AML-193 (cell line): ENCODE measurements at places on chromosomes 2 and 18.

DNA sequence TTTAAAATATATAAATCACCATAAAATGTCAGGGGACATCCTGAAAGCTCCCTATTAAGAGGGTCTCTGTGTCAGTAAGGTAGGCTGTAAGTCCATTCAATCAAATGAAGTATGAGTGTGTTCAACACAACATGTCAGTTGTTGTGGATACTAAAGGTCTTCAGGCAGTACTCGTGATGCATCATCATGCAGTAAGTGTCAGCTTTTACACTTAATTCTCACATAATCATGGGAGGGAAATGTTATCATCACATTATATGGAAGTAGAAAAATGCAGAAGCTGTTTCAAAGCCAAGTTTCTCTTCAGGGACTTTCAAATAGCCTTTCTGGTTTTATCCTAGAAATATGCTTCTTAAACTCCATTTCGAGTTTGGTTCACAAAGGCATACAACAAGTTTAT, 477.1 kb upstream of the ID2 start:
- no peak for DNase-seq

GRCh38 chr18:36889742-36890141, 60.8 kb downstream of the KIAA1328 start:
- DNase-seq: no peak

GRCh38 chr2:136049011-136049742, 63.8 kb upstream of the DARS1 start:
- DNase-seq: no peak

- no peak for DNase-seq
Observed at GRCh38 chr2:74439373-74439772, 2.4 kb downstream of the RTKN start.

DNA sequence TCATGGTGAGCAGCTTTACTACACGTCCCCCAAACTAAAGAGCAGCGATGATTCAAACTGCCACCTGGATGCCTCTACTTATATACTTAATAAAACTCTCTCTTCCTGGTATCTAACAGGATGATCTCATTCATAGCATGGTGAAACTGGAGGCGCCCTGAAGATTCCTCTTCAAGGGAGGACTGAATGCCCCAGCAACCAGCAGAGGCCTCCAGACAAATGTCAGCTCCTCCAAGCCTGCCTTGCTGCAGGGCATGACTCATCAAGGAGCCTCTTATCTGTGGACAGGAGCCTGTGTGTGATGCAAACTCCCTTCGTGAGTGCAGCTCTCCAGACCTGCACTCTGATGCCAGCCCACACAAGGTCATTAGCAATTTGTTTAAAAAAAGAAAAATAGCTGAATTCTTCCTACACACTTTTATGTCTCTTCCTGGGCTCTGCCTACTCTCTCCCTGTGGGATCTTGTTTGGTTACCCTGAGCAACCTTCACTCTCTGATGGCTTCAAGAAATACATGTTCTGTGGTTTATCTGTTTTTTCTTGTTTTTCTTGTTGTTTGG, 30.2 kb downstream of the LONRF2 start:
- DNase-seq: peak; percentile 26

- DNase-seq: no peak
Observed at GRCh38 chr2:235728800-235729556, 235.1 kb downstream of the AGAP1 start.

DNA sequence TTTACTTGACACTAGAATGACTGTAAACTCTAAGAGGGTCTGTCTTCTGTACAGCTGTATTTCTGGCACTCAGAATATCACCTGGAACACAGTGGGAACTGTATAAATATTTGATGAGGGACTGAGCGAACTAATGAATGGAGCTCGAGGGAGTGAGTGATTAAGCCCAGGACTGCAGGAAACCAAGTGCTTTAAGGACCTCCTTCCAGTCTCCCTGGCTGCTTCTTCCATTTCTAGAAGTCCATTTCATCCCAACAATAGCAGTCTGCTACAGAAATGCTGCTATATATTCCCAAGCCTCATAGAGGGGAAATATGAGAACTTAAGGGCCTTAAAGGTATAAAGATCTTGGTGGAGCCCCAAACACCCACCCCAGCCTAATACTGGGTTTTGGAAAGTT, 2.8 kb upstream of the IL1RL2 start:
- no peak for DNase-seq

DNA sequence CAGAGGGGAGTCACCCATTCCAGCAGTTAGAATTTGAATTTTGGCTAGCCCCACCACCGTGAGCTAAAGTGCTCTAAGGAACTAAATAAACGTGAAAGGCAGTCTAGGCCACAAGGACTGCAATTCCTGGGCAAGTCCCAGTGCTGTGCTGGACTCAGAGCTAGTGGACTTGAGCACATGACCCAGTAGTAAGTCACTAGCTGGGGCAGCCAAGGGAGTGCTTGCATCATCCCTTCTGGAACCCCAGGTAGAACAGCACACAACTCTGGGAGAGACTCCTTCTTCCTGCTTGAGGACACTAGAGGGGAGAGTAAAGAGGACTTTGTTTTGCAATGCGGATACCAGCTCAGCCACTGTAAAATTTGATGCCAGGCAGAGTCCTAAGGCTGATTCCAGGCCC, 672.2 kb downstream of the CPS1 start:
- DNase-seq: no peak

DNA sequence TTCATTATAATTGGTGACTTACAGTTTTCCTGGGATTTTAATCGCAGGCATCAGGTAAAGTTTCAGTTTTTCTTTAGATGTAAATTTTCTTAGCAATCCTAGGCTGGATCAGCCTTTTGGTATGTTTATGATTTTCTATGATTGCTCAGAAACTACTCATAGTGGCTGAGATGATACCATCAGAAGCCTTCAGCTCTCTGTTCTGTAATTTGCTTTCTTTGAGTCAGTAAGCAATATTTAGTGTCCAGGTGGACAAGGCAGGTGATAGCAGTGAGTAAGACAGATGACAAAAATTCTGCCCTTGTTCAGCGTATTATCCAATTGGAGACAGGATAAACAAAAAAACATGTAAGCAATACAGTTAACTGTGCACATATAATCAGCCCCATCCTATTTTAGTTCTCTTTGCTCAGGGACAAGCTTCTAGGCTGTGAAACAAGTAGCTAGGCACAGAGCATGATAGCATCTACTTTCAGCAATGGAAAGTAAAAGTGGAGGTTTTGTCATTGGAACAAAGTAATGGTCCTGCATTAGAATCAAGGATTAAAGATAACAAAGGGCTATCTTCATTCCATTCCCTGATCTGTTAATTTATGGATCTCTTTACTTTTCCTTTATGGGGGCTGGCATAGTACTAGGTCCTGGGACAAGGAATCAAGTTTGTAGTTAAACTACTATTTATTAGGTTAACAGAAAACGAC, 100.8 kb downstream of the EPC2 start:
- no peak for DNase-seq

DNA sequence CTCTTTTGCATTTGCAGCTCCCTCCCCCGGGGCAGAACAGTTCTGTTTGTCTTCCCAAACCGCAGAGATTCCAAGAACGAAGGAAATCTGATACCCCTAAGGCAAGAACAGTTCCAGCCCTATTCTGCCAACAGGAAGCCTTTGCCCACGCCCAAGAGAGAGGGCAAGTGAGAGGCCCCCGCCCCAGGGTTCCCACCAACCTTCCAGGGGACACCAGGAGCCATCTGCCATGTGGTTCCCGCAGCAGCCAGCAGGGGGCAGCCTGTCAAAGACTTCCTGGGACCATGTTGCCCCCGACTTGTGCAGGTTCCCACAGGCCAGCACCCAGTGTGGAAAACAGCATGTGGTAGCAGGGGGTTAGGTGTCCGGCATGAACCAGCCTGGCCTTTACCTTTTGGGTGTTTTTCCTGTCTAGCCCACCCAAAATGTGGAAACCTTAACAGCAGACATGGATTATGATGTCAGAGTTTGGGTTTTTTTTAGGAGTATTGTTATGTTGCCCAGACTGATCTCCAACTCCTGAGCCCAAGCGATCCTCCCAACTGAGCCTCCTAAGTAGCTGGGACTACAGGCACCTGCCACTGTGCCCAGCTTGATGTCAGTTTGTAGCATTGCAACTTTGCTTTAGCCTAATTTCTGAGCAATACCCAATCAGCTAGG, 21.7 kb upstream of the EFHD1 start:
- peak; percentile 3 for DNase-seq

GRCh38 chr2:37925063-37925897, at the start of gene RMDN2:
TSS of gene RMDN2 (plus strand) at chr2:37925287. CDS start at chr2:37929278, 3,991 bp downstream.
- no peak for DNase-seq

DNA sequence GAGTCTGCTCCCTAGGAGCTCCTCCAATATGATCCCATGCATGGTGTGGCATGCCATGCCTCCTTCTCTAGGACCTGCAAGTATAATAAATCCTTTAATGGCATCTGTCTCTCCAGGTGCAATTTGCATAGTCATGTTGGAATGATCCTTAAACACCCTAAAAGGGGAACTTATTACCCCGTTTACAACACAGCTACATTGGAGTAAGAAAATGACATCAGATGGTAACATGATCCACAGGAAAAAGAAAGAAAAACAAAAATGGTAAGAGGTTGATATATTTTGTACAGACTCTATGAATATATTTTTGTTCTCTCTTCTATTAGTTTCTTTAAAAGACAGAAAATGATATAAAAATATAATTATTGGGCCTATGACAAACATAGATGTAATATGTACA, 79.0 kb downstream of the CRACDL start:
- DNase-seq: peak; percentile 3

- DNase-seq: peak; percentile 45
Observed at GRCh38 chr2:12897181-12897580, 180.4 kb downstream of the TRIB2 start.

DNA sequence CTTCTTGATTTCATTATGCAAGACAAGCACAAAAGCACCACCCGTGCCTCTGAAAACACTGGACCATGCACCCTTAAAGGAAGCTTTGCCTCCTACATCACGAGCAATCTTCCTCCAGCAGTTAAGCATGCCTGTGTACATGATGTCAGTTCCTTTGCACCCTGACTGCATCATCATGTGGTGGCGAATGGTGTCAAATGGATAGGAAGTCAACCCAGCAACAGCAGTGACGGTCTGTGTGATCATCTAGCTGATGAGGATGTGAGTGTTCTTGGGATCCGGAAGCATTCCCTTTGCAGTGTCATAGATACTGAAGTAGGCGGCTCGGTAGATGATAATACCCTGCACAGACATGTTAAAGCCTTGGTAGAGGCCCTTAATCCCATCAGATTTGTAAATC, 240.7 kb upstream of the FAM98A start:
- DNase-seq: no peak

GRCh38 chr2:628651-629050, 48.6 kb downstream of the TMEM18 start:
- DNase-seq: no peak

DNA sequence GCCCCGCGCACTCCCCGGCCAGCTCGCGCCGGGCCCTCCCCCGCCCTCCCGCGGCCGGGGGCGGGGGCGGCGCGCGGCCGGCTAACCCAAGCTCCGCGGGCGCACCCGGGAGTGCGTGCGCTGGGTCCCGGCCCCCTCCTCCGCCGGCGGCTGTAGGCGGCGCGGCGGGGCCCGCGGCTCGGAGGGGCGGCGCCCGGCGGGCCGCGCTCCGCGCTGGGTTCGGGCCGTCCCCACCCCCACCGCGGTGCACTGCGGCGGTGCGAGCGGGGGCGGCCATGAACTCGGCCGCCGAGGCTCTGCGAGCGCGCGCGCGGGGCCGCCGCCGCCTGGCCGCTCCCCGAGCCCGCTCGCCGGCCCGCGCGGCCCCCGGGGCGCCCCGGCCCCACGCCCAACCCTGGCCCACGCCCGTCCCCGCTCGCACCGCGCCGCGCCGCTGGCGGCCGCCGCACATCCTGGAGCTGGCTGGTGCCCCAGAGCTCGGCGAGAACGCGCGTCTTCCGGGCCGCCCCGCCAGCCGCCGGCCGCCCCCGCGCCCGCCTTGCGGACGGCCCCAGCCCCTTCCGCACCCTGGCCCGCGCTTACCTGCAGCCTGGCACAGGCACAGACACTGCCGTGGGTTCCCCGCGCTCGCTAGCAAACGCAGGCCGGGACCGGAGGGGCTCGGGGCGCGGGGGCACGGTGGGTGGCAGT, at the start of gene ZBTB14:
Gene ZBTB14, minus strand, starts transcription at position 496 of the 690 bp plus-strand sequence. CDS start 2,480 bp downstream, outside the sequence.
- no peak for DNase-seq

- no peak for DNase-seq
Observed at GRCh38 chr2:152383702-152384101, 48.7 kb downstream of the FMNL2 start.

- no peak for DNase-seq
Observed at GRCh38 chr2:168369031-168369430, 87.0 kb upstream of the CERS6 start.

- DNase-seq: no peak
Observed at GRCh38 chr18:60987963-60988362, 345.3 kb upstream of the CDH20 start.

DNA sequence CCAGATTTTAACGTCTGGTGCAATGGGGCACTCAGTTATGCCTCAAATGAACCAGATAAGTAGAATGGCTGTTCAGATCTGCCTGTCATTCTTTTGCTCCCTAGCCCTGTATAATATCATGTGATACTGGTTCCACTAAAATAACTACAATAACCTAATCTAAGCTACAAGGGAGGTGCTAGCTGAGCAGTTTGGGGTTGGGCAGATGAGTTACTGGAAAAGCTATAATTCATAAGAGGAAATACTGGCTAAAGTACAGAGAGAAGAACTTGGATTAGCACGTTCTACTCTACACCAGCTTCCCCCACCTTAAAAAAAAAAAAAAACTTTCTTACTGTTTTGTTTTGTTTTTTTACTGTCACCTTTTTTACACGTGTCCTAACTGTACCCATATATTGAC, 183.3 kb upstream of the NRP2 start:
- DNase-seq: no peak

GRCh38 chr2:218371983-218372350, 10.1 kb upstream of the SLC11A1 start:
- no peak for DNase-seq

DNA sequence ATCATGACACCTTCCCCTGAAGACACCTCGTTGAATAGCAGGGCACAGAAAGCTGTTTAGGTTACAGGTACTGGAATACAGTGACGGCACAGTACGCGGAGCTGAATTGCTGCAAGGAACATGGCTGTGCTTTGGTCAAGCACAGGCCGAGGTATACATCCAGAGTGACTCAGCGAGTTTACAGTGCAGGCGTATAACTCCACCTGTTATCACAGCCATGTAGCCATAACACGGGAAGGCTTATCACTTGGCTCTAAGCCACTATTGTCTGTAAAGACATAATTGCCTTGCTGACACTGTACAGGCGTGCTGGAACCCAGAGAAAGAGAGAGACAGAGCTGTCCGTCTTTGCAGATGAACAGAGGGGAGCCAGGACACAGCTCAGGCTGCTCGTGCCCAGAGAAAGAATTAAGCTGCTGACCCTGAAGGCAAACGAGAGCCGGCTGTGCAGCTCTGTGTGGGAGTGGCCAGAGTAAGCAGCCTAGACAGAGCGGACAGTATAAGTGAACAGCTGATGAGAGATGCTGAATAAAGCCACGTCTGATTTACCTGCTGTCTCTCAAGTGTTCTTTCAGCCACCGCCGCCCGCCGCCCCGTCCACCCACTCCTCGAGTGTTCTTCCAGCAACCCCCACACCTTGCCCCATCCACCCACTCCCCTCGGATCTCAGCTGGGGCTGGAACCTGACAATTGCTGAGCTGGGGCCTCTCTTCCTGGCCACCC, 87.3 kb upstream of the PPP1CB start:
- no peak for DNase-seq

GRCh38 chr18:48238206-48238605, 171.0 kb downstream of the ZBTB7C start:
- no peak for DNase-seq

- no peak for DNase-seq
Observed at GRCh38 chr18:34660572-34660971, 49.5 kb upstream of the DTNA start.
